ENCODE measurements at places on chromosomes 16 and 17. TPM values are rescaled to one million over a fixed set of nuclear protein-coding genes. Genes with fewer than 3 reads are reported as not detected.

The MT1A gene
- not detected for total RNA-seq

DNA sequence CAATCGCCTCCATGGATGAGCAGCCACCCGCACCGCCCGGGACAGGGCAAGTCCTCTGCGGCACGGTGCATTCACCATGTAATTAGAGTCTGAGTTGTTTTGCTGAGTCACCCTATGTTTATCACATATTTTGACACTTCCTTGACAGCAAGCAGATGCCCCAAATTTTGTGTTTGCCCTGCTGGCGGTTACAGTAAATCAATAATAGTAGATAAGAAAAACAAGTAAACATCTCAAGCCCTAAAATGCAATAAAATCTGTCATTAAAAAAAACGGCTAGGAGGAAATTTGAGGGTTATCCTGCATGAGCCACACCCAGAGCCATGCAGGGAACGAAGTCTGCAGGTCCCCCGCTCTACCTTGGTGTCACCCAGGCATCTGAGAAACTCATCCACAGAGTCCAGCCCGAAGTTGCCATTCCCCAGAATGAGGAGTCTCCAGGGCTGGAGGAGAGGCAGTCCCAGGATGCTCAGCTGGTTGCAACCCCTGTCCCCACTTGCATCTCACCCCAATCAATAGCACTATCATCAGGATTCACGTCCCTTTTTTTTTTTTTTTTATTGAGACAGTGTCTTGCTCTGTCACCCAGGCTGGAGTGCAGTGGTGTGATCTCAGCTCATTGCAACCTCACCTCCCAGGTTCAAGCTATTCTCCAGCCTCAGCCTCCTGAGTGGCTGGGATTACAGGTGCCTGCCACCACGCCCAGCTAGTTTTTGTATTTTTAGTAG lies 16.5 kb upstream of the ST6GALNAC1 start:
- no peak for DNase-seq

GRCh38 chr16:70162041-70162451 lies 11.5 kb upstream of the CLEC18C start:
- no peak for DNase-seq

DNA sequence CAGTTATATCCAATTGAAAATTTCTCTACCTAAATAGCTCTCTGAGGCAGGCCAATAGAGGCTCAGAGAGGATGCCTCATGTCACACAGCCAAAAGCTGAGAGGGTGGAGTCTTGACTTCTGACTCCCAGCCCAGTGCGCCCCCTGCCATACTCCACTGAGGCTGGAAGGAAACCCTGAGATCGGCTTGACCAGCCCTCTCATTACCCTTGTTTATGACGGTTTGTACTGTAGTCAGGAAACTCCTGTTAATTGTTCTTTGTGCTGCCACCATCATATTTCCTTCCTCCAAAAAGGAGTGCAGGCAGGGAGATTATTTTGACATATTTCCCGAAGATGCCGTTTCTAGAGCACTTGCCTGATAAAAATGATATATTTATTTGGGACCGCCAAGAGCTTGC lies 107.9 kb downstream of the AIPL1 start:
- peak; percentile 55 for DNase-seq

- DNase-seq: no peak
These were observed 69.5 kb downstream of the AMFR start for GRCh38 chr16:56355786-56356275.

GRCh38 chr17:61928101-61928436 lies 287 bp upstream of the INTS2 start:
- no peak for DNase-seq

- DNase-seq: no peak
These were observed 22.3 kb downstream of the GAN start for GRCh38 chr16:81337097-81337496.

Data from dermis microvascular lymphatic vessel endothelial cell (primary cell).